ENCODE measurements at places on chromosomes 2 and 18.

GRCh38 chr18:68150961-68151360, 563.9 kb downstream of the TMX3 start:
- no peak for DNase-seq

DNA sequence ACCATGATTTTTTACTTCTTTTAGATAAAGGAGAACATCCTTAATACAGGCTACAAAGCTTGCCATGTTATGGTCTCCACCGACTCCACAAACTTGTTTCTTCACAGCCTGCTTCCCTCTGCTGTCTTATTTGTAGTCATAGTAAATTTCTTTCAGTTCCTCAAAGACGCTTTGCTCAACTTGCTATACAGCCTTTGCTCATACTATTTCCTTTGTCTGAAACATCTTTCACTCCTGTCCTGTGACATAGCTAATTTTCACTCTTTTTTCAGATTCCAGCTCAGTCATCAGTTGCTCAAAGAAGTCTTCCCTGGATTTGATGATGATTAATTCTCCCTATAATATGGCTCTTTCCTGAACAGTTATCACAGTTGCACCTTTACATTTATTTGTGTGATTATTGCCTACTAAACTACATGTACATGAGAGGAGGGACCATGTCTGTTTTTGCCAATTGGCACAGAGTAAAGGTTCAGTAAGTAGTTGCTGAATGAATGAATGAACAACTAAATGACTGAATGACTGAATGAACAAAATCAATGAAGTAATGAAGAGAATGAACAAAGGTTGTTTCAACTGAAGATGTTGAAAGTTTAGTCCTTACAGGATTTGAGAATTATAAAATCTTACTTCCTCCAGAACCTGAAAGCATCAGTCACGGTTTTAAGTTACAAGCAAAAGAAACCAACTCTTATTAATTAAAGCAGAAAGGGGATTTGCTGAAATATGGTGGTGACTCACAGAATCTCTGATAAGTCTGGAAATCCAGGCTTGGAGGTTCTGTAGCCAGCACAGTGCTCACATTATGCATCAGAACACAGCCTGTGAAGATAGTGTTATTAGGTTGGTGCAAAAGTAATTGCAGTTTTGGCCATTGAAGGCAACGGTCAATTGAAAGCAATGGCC, 186.4 kb upstream of the FAM98A start:
- no peak for DNase-seq

DNA sequence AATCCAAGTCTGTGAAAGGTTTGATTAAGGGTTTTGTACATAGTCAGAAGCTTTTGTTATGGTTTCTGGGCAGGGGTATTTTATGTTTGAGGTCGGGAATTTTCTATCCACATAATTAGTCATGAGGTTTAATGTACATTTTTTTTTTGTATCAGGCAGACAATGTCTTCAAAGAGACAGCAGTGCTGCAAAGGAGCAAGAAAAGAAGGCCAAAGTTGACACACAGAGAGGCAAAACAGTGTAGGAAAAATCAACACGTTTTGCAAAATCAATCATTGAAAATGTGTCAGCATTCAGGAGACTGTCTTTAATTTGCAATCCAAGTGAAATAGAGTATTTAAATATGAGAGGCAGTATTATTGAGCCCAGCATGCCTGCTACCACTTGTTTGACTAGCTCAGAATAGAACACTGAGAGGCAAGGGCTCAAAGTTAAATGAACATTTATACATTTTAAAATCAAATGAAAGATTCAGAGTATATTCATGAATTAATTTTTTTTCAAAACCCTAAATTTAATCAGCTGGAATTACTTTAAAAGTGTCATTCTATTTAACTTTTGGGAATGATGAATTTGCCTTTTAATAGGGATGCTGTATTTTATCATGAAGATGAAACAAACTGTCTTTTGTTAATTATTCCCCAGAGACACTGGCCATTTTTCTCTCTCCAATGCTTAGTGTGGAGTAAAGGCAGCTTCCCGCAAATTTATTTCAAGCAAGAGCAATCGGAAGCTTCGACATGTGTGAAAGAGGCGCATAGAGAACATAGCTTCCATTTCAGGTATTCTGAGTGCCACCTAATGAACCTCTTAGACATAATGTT, 11.3 kb downstream of the VRK2 start:
- no peak for DNase-seq

DNA sequence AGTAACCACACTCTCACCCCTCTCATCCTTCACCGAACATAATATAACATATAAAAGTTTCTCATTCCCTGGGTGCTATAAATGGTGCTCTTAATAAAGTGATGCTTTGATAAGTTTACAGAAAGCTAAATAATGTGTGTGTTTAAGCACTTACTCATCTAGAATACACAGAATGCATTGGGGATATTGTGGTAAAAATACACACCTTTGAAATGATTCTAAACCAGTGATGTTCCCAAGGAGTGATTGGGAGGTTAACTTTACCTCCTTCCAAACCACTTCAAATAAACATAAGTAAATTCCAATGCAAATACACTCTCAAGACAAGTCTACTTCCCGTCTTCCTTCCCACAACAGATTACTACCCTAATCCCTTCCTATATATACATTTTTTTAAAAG, 85.3 kb upstream of the TWSG1 start:
- DNase-seq, result no peak

- no peak for DNase-seq
Measured at GRCh38 chr18:21270453-21270852, 28.4 kb downstream of the GREB1L start.

- DNase-seq, result no peak
Measured at GRCh38 chr18:40962784-40963183, 992.2 kb upstream of the PIK3C3 start.

- DNase-seq, result no peak
Measured at GRCh38 chr2:54638774-54639187, 84.7 kb upstream of the EML6 start.
